RPMI7951 (cell line): ENCODE measurements at places on chromosomes 7 and 10.

- DNase-seq = no peak
These were observed 43.8 kb downstream of the ZNF467 start for GRCh38 chr7:149729586-149729982.

DNA sequence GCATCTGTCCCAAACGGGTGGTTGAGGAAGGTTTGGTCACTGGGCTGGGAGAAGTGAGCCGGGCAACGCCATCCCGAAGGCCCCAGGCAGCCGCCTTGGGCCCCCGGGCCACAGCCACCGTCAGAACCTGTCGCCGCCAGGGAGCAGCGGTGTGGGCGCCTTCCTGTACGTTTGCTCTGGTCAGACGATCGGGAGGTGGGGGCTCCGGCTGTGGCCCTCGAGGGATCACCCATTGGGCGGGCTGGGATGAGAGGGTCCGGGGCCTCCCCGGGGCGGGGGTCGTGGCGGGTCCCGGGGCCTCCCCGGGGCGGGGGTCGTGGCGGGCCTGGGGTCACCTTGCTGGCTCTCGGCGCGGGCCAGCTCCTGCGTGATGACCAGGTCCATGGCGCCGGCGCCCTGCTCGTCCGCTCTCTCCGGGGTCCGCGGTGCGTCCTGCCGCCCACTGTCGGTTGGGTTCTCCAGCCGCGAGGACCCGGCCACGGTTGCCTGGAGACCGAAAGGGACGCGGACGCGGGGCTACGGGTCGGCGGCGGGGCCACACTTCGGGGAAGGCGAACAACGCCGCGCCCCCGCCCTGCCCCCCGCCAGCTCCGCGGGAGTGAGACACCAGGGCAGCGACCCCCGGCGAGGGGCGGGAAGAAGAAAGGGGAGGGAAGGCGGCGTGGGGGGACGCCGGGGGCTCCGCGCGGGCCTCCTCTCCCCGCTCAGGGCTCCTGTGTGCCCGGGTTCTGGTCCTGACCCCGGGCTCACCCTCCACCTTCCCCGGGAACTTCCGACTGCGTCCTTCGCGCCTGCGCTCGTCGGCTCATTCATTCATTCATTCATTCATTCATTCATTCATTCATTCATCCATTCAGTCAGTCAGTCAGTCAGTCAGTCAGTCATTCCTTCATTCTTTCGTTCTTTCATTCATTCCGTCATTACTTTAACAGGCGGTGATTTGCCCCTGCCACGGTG lies at the start of gene CFAP46:
Gene CFAP46 (minus strand): TSS at position 470 of the 957 bp plus-strand sequence. CDS start 86 bp downstream, at position 384.
- DNase-seq = no peak

- peak; percentile 93 for DNase-seq
These were observed 1.7 kb upstream of the MYO1G start for GRCh38 chr7:44980393-44981034.

DNA sequence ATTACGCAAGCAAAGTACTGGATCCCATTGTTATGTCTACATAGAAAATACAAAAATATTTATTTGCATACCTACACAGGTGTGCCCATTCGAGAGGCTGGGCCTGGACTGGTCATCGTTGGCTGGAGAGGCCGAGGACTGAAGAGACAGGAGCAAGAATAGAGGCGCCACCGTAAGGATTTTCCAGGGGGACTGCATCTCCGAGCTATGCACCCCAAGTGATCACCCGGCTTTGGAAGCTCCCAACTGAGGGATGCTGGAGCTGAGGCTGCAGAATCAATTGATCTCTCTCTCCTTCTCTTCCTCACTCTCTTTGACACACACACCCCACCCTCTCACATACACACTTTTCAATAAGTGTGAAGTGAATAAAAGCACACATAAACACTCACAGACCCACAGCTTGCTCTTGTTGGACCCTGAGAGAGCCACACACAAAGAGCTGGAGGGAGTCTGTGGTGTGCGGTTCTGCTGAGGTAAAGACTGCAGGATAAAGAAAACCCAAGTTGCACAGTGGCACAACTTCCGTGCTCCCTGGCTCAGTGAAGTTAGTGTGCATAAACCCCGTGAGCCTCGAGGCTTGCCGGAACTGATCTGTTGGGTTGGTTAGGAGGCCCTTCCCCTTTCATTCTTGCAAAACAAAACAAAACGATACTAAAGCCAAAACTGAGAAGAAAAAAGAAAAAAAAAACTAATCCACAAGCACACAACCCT lies at the start of gene AOAH:
Gene AOAH (minus strand): TSS at position 544 of the 714 bp plus-strand sequence. CDS start 346 bp downstream, at position 198.
- DNase-seq = no peak

GRCh38 chr7:38034062-38034908 lies 113.8 kb downstream of the EPDR1 start:
- peak; percentile 45 for DNase-seq

DNA sequence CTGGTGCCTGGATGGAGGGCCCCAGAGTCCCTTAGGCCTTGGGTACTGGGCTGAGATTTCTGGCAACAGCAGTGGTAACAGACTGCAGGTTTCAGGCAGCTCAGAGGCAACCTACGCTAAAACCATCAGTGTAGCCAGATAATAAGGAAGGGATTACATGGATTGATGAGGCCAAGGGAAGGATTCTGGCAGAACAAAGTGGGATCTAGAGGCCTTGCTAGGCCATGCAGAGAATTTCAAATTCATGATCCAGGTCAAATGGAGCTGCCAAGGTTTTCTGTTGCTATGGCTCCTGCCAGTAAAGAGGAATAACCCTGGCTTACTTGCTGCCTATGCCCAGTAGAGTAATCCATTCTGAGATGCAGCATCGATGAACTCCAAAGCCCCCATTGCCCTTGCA lies 445.7 kb downstream of the ADRA2A start:
- DNase-seq = no peak

- no peak for DNase-seq
These were observed 87.9 kb downstream of the CDK6 start for GRCh38 chr7:92748495-92748894.
